ENCODE measurements at places on chromosomes 11 and 22.

DNA sequence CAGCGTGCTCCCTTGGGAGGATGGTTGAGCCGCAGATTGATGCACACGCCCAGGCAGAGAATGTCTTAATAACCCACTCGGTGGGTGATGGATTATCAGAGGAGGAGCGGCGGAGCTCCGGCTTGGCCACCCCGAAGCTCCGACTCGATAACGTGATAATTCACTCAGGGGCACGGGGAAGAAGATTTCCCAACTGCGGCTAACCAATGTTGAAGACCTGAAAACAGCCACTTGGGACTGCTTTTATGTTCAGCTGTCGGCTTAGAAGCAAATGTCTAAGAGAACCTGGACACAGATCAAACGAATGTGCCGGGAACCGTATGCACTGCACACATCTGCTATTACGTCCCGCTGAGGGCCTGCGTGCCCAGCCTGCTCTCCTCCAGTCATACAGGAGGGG lies 206.8 kb upstream of the CADM1 start:
- no peak for DNase-seq

- DNase-seq: no peak
These were observed 25.9 kb downstream of the OR51E2 start for GRCh38 chr11:4671741-4672140.

- DNase-seq: no peak
These were observed 42.2 kb downstream of the SYT13 start for GRCh38 chr11:45243967-45244366.

- DNase-seq: no peak
These were observed 70.9 kb downstream of the SLC35F2 start for GRCh38 chr11:107787733-107788132.

- DNase-seq: no peak
These were observed 114.4 kb downstream of the TRIM29 start for GRCh38 chr11:120023551-120023950.

- DNase-seq: no peak
These were observed 10.4 kb upstream of the GRK2 start for GRCh38 chr11:67255864-67256263.

- no peak for DNase-seq
These were observed 48.8 kb upstream of the TOP3B start for GRCh38 chr22:22031183-22031945.

DNA sequence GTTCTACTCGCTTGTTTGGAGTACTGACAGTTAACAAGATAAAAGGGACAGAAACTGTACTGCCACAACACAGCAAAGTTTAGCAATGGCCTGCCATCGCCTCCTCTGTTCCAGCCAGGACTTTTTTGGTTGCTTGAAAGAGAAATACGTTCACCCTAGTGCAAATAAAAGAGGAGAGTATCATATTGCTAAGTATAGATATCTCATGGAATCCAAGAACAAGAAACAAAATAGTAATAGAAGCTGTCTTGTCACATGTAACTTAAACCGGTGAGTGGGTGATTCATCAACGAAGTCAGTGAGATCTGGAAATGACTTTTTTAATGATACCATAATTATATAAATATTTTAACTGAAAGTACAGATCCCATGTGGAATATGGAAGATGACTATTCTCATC lies 35.4 kb downstream of the SLC1A2 start:
- no peak for DNase-seq

DNA sequence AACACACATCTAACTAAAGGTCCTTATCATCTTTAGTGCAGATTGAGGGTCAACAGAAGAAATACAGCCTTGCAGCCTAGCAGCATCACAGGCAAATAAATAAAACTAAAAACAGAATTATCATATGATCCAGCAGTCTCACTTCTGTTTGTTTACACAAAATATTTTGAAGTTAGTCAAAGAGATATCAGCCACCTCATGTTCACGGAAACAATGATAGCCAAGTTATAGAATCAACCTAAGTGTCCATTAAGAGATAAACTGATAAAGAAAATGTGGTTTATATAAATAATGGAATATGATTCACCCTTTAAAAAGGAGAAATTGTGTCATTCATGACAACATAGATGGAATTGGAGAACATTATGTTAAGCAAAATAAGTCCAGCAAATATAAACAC lies 738.1 kb upstream of the CCDC90B start:
- DNase-seq: no peak

GRCh38 chr22:23072911-23073491 lies 2.7 kb downstream of the GNAZ start:
- DNase-seq: no peak

- DNase-seq: no peak
These were observed 515 bp downstream of the BACE1 start for GRCh38 chr11:117315285-117316196.

GRCh38 chr11:72569966-72570892 lies 104.0 kb downstream of the PDE2A start:
- DNase-seq: no peak

GRCh38 chr22:50529416-50529896 lies 356 bp downstream of the TYMP start:
- no peak for DNase-seq

DNA sequence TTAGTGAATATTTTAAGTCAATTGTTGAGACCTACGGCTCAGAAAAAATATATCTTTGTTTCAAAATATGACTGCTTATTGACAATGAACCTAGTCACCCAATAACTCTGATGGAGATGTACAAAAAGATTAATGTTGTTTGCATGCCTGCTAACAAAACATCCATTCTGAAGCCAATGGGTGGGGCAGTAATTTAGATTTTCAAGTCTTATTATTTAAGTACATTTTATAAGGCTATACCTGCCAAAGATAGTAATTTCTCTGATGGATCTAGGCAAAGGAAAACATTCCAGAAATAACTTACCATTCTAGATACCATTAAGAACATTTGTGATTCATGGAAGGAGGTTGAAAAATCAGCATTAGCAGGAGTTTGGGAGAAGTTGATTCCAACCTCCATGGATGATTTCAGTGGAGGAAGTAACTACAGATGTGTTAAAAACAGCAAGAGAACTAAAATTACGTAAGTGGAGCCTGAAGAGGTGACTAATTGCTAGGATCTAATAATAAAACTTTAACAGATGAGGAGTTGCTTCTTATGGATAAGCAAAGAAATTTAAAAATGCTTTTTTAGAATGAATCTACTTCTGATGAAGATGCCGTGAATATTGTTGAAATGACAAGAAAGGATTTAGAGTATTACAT lies 26.4 kb upstream of the OR8D2 start:
- no peak for DNase-seq

- DNase-seq: no peak
These were observed 70.7 kb downstream of the FLI1 start for GRCh38 chr11:128764424-128765095.

GRCh38 chr11:22163394-22163797 lies 29.5 kb upstream of the ANO5 start:
- DNase-seq: peak; percentile 21
